ENCODE measurements at places on chromosomes 11 and 22. TPM values are rescaled to one million over a fixed set of nuclear protein-coding genes. Genes with fewer than 3 reads are reported as not detected.

- no peak for DNase-seq
Observed at GRCh38 chr11:120486138-120486537, 25.4 kb upstream of the GRIK4 start.

DNA sequence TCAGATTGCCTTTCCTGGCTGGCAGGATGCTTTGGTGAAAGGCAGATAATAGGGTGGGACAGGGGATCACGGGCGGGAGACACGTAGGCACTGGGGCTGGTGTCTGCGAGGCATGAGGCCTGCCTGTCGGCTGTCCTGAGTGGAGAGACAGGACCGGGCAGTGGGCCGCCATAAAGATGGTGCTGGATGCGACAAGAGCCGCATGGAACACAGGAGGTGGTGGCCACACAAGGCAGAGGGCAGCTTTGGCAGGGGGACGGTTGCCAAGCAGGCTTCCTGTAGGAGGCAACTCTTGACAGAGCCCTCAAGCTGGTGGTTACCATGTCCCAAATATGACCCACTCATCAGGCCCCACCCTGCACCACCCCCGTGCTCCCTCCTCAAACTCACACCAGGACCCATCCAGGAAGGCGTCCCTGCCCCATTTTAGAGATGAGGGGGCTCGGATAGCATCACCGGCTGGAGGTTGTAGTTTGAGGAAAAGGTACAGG lies 4.9 kb upstream of the PPARA start:
- DNase-seq: no peak

The CALCA gene
- total RNA-seq: 0.86 TPM

- DNase-seq: no peak
Observed at GRCh38 chr11:116636341-116636929, 136.4 kb downstream of the BUD13 start.

DNA sequence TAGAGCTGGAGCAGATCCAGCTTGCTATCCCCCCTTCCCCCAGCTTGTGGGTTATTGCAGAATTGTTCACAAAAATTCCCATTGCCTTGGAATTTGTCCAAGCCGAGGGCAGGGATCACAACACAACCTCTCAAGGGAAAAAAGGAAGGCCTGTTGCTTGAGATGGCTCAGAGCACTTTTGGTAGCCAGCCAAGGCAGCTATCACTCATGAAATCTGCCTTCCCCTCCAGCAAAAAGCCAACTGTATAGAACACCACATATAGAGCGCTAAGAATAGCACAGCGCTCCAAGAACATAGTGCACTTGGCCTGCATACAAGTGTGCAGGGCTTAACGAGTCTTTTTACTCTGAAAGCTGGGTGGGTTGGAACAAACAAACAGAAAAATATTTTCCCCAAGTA lies 46.2 kb downstream of the FAM83F start:
- DNase-seq: no peak

DNA sequence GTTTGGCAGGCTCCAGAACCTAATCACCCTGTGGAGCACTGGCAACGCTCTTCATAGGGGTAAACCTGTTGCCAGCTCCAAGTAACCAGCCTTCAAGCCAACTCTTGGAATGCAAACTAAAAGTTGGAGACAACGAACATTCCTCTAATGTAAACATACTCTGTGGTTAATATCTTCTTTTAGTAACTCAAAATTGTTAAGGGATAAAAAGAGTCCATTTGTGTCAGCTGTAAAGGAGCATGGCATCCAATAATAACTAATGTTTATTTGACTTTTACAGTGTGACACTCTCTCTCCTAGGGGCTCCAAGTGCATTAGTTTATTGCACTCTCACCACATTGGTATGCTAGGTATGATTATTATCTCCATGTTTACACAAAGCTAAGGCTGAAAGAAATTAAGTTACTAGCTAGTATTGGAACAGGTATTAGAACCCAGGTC lies 31.0 kb upstream of the AMOTL1 start:
- no peak for DNase-seq

The MS4A1 gene
- not detected for total RNA-seq

All from type B pancreatic cell (in vitro differentiated cells).